ENCODE measurements at places on chromosomes 7 and 10.

- DNase-seq = no peak
These were observed 60.8 kb downstream of the GDI2 start for GRCh38 chr10:5752301-5752871.

DNA sequence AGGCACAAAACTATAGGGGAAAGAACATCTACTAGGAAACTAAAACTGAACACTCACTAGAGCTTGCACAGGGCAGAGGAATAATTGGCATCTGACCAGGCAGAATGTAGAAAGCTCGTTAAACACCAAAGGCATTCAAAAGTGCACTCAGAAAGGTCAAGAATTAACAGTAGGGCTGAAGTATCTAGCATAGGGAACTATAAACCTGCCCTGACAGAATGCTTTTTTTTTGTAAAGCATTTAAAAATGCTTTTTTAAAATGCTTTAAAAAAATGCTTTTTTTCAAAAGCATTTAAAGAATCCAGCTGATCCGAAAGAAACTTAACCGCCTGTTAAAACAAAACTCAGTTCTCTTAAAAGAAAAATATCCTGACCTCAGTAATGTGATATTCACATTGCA lies 74.6 kb upstream of the EGFR start:
- no peak for DNase-seq

DNA sequence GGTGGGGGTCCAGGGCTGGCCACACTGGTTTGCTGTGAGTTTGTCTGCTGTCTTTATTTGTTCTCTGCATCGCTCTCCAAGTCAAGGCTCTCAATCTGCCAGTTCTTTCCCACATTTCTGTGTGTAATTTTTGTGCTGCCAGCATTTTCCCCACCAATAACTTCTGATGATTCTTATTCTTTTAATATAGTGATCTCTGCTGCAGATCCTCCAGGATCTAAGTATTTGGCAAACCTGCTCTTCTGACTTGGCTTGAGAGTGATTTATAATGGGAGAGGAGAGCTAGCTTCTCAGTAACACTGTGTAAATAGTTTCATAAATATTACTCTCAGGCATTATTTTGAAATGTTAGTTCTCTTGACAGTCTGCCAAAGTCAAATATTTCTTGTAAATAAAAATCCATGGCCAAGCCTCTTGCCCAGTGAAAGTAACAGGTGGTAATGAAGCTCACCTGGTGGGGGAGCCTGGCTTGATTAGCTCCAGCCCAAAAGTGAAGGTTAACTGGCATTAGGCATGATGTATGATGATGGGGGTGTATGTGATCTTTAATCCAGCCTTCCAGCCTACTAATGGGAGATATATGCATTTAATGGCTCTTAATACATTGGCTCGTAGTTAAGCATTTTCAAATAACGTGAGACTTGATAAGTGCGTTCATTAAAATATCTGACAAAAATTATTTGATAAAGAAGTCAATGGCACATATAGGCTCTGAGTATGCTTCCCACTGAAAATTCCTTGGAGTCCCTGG lies 1055.9 kb downstream of the KCNMA1 start:
- DNase-seq = no peak

DNA sequence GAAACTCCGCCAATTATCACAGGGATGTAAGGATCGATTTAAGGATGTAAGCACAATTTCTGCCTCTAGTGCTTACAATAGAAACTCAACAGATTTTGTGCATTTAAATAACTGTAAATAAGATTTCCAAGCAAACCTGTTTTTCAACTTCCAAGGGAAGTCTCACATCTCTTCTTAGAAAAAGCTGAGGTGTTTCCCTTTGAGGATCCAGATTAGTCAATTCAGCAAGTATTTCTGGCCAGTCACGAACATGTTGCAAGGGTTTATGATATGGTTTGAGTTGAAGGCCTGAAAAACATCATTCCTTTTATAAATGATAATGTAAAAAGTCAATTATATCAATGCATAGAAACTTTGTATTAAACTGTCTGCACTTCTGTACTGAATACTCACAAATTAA lies 23.9 kb downstream of the KRIT1 start:
- no peak for DNase-seq

GRCh38 chr7:127876393-127876792 lies 154.8 kb downstream of the LRRC4 start:
- no peak for DNase-seq

GRCh38 chr10:86312701-86313270 lies 53.8 kb downstream of the GRID1 start:
- DNase-seq = no peak

GRCh38 chr10:96357038-96357620 lies 1.7 kb downstream of the OPALIN start:
- DNase-seq = no peak

DNA sequence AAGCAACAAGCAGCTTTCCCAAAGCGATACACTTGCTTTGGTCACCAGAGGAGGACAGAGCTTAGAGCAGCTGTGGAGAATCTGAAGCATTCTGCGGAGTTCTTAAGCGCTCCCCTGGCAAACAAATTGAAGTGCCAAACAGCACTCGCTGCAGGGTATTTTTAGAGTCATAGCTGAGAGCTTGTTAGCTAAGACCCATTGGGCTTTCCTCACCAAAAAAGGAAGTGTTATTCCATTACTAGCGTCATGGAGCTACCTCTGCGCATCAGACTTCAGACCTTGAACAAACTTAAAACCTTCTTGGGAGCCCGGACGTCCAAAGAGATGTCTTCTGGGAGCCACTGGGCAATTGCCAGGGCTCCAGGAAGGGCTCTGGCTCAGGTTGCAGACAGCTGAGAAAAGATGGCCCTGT lies 23.2 kb upstream of the BMPR1A start:
- no peak for DNase-seq

- DNase-seq = no peak
These were observed 65.6 kb downstream of the CDH23 start for GRCh38 chr10:71462062-71462935.

- DNase-seq = peak; percentile 81
These were observed 44.4 kb downstream of the MYPN start for GRCh38 chr10:68153473-68154210.

- no peak for DNase-seq
These were observed 174.9 kb downstream of the GALNT11 start for GRCh38 chr7:152200395-152200794.

- DNase-seq = no peak
These were observed 7.0 kb upstream of the SFMBT2 start for GRCh38 chr10:7417807-7418206.

DNA sequence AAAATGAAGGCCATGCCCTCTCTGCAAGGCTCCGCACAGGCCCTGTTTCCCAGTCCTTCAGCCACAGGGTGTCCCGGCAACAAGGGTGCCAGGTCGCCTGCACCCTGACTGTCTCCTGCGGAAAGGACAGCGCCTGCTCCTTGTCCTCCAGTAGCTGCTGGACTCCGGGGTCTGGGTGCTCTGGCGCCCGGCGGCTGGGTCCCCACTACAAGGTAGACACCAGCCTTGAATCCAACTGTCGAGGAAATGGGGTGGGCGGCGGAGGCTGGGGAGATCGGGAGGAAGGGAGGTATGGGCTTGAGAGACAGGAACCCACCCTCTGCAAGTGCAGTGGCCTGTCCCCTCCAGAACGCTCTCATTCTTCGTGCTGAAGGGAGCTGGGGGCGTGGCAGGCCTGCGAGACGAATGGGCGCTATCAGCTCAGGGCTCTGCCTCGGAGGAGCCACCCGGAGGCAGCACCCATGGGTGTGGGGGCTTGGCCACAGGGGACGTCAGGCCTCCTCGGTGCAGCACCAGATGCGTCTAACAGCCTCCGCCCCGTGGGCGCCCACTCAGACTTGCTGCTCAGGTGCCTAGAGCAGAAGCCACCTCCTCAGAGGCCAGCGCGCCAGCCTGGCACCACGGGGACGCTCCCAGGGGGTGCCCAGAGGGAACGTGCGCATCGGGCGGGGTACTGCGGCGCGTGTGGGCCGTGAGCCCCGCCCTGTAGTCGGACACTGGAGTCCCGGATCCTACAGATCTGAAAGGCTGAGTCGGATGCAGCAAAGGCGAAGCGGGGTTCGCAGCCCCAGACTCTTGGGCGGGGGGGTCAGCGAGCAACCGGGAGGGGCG lies 15.6 kb downstream of the ADAM8 start:
- DNase-seq = no peak

- DNase-seq = no peak
These were observed 49.8 kb downstream of the CARD11 start for GRCh38 chr7:2993868-2994267.

DNA sequence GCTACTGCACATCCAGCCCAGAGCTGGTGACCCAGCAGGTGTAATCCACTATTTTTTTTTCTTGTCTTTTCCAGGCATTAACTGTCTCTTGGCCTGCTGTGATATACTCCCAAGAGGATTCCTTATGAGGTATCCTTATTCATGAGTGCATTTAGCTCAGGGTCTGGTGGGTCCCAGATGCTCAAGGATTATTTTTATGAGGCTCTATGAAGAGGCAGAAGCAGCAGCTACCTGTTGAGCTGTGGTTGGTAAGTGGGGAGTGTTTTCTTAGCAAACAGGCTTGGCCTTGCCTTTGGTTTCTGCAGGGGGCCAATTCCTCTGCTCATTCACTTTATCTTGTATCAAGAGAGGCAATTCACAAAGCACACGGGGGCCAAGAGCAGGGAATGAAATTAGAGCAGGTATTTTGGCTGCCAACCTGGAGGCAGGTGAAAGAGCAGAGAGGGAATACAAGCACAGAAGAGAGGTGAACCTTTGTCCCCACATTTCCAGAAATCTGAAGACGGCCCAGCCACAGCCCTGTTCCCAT lies 221.6 kb downstream of the TMEM178B start:
- DNase-seq = no peak

GRCh38 chr10:31315453-31315852 lies 3.6 kb upstream of the ZEB1 start:
- no peak for DNase-seq

DNA sequence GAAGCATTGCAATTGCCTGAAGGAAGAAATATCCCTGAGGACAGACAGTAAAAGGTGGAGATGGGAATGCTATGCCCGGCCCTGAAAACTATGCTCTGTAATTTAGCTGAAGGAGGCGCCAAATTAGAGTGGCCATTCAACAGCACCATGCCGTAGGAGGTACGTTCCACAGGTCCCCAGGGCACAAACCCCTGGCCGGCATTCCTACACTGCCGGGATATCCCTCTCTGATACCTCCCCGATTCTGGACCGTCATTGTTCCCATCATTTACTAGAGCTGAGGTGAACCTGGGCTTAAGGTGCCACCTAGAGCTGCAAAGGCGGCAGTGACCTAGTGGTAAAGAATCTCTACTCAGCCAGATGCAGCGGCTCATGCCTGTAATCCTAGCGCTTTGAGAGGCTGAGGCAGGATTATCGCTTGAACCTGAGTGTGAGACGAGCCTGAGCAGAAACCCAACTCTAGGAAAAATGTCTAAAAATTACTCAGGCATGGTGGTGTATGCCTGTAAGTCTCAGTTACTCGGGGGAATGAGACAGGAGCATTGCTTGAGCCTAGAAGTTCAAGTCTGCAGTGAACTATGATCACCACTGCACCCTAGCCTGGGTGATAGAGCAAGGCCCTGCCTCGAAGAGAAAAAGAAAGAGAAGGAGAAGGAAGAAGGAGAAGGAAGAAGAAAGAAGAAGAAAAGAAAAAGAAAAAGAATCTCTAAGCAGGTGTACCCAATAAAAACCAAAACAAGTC lies 53.0 kb upstream of the TNKS2 start:
- DNase-seq = no peak

GRCh38 chr7:66693331-66693730 lies 47.2 kb upstream of the RABGEF1 start:
- DNase-seq = no peak

DNA sequence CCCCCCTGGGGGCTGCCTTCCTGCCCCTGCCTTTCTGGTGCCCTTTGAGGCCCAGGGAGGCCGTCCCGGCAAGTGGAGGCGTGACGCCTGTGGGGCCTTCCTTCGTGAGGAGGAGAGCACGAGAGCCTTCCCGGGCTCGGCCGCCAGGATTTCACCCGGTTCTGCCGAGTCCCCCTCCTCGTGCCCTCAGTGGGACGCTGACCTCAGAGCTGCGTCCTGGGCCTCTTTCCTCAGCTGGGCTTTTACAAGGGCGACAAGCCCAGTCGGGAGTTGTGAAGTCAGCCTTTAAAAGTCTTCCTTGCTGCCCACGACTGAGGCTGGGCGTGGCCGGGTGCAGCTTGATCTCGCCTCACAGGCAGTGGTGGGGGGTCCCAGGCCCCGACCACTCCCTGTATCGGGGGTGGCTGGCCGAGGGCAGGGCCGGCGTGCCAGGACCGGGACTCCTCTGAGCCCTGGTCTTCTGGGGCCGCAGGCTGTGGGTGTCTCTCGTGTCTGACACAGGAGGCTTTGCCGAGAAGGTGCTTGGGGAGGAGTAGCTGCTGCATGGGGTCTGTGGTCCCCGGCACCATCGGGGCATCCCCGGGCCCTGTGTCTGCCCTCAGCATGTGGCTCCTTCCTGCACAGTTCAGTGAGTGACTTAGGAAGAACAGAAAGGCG lies 41.8 kb downstream of the FAM20C start:
- DNase-seq = no peak

DNA sequence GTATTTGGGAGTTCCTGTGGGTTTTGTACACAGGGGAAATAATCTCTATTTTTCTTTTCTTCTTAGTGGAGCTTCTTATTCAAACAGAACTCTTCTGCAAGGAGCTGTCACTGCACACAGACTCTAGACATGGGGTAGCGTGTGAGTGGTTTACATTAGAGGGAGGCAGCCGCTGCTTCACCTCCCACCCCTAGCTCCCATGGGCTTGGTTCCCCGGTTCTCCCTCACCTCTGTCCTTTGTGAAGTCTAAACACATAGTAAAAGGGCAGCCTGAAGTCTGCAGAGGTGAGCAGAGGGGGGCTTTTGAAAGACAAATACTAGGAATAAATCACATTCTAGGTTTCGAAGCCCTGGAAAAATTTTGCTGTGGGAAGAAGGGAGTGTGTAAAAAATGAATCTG lies 5.5 kb downstream of the ASB4 start:
- DNase-seq = no peak

DNA sequence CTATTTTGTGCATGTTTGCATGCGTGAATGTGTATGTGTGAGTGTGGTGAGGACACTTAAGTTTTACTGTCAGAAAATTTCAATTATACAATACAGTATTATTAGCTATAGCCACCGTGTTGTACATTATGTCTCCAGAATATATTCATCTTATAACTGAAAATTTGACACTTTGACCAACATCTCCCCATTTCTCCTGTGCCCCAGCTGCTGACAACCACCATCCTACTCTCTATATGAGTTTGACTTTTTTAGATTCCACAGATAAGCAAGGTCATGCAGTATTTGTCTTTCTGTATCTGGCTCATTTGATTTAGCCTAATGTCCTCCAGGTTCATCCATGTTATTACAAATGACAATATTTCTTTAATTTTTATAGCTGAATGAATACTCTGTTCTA lies 195.0 kb downstream of the GPR37 start:
- DNase-seq = no peak

- DNase-seq = no peak
These were observed 148.0 kb upstream of the NRP1 start for GRCh38 chr10:33482486-33482885.
